Activated CD4-positive, alpha-beta T cell treated with anti-CD3 and anti-CD28 coated beads, Interleukin-2, Interleukin-6, amounts not matched to agents 100 ng/mL and 50 ng/mL, durations not matched to agents 16 hours and 8 hours (primary cell): ENCODE measurements at places on chromosomes 12 and 14.

- DNase-seq = no peak
Measured at GRCh38 chr12:12660201-12660600, 35.8 kb downstream of the GPR19 start.

DNA sequence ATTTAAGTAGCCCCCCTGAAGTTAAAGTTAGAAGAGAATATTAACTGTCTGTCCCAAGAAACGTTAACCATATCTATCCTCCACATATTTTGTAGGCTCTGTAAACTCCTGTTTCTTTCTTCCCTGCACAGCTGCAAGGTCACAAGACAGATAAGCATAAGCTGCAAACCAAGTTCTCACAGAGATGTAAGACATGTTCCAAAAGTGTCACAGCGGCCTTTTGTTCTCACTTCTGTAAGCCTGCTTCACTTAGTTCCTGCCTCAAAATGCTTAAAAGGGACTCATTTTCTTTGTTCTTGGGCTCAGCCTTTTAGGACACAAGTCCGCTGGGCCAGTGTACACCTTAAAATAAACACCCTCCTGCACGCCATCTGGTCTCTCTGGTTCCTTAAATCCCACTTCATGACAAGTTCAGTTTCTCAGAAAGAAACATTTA lies 3.2 kb downstream of the RNASE1 start:
- DNase-seq = no peak

- no peak for DNase-seq
Measured at GRCh38 chr12:28937196-28937595, 211.9 kb upstream of the FAR2 start.

DNA sequence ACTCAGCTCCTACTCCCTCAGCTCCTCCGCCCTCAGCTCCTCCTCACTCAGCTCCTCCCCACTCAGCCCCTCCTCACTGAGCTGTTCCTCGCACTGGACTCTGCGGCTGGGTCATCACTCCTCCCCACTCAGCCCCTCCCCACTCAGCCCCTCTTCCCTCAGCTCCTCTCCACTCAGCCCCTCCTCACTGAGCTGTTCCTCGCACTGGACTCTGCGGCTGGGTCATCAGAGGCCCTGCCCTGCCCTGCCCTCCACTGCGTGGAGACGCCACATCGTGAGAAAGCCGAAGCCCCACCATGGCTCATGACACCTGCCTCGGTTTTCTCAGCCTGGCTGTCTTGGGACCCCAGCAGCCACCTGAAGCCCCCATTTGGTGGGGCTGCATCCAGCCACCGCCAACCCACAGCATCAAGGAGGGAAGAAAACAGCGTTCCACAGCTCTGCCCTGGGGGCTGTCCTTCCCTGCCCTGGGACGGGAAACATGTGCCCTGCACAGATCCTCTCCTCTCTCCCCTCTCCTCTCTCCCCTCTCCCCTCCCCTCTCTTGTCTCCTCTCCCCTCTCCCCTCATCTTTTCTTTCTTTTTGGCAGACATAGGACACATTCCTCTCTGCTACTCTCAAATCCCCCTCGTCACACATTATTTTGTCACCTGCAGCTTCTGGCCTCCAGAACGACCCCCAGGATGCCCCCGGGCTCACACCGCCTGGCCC lies 17.7 kb downstream of the NOC4L start:
- no peak for DNase-seq

GRCh38 chr12:57796996-57797395 lies 14.4 kb downstream of the TSFM start:
- DNase-seq = no peak

DNA sequence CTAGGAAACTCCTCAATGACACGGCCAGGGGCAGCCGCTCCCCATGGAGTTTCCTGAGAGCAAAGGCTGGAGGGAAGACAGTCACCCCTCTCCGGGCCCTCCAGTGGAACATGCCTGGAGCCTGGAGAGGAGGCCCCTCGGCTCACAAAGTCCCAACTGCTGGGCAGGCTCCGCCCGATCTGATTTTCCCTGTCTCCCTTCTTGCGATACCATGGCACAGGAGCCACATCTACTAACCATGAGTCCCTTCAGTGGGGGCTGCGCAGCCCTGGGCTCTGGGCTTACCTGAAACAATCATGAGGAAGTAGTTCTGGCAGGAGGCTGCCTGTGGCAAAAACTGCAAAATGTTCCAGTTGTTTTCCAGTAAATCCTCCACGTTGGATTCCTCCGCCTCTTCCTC lies 15.3 kb downstream of the P2RX2 start:
- no peak for DNase-seq

DNA sequence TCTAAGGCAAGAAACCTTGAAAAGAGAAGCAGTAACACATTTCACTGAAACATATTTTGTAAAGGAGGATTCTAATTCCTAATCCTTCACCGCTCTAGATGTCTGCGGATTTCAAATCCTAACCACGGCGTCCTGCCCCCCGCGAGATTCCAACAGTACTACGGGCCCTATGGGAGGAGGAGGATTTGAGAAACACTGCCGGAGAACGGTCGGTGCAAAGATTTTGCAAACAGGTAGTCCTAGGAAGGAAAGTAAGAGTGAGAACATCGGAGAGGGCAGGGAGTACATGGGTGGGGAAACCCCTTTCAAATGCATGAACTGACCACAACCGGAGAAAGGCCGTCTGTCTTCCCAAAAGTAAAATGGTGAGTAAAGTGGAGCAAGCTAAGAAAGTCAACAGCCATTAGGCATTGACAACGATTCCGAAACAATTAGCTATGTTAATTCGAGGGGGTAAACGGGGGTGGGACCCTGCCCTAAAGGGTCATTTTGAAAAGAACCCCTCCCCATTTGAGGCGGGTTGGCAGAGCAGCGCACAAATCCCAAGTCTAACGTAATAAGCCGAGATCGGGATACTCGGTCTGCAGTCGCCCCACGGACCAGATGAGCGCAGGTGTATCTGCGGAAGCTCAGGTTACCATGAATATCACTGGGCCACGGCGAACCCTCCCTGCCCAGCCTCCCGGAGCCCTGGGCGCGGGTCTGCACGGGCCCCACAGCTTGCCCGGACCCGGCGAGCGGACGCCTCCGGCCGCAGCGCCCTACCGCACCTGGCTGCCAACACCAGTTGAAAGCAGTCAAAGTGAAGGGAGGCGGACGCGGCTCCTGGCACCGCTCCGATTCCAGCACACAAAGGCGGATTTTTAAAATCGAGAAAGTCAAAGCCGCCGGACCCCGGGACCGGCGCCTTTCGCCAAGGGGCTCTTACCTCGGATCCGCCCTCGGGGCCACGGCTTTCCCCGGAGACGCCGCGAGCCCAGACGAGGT lies 662 bp downstream of the EPS8 start:
- DNase-seq = peak; percentile 24

DNA sequence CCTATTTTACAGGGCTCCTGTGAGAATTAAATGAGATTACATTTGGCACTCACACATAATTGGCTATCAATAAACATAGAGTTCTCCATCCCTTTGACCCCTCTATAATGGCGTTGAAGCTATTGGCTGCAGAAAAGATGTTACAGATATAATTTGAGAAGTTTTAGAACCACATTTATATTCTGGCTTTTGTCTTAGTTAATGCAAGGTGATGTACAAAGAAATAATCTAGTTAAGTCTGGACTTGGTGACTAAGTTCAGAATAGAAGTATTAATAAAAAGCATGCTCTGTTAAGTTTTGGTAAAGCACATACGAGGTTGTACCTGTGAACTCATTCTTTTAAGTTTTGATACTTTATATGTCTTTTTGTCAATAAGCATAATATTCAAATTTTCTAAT lies 187.1 kb upstream of the HMGA2 start:
- no peak for DNase-seq

DNA sequence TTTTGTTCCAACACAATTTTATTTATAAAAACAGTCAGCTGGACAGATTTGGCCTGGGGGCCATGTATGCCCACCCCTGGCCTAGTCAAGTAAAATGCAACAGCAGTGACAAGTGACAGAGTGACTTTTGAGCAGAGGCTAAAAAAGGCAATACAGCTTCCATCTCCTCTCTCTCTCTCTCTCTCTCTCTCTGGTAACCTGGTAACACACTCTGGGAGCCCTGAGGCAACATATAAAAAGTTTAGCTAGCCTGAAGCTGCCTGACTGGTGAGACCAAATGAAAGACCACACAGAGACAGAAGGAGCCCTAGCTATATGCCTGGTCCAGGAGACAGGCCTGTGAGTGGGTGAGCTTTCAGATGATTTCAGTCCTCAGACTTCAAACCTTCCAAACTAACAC lies 105.4 kb downstream of the DENND5B start:
- no peak for DNase-seq

DNA sequence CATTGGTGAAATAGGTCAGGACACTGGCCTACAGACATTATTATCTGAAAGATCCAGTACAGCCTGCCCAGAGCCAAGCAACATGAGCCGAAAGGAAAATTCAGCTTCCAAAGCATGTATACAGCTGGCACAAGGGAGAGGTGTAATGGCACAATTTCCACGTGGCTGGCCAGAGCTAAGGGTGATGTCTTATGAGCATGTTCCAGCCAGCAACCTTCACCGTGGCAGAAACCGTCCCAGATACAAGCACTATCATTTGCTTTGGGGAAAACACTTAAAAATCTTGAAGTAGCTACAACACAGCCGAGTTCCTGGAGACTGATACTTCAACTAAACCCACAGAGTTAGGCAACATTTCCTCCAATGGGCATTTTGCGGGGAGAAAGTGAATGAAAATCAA lies 44.5 kb downstream of the CORO1C start:
- no peak for DNase-seq
